Activated CD8-positive, alpha-beta memory T cell treated with anti-CD3 and anti-CD28 coated beads, Interleukin-2, amount 50 U/mL, for 48 hours (primary cell): ENCODE measurements at places on chromosomes 7 and 10.

GRCh38 chr10:24440817-24441797 lies 232.2 kb downstream of the KIAA1217 start:
- no peak for DNase-seq

DNA sequence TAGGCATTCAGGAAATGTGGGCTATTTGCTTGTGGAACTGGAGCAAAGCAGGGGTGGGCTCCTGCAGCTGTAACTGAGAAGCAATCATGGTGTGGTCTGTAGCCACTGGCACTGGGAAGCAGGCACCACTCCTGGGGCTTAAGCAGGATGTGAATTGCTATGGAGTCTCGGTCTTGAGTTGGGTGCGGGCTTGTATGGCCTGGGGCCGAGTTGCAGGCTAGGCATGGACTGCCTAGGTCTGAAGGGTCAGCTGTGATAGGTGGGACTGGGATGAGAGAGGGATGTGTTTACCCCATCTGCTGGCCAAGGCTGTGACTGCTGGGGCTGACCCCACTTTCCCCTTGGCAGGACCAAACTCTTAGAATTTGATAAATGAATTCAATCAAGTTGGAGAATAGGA lies 43.0 kb downstream of the ADCY1 start:
- DNase-seq: no peak

DNA sequence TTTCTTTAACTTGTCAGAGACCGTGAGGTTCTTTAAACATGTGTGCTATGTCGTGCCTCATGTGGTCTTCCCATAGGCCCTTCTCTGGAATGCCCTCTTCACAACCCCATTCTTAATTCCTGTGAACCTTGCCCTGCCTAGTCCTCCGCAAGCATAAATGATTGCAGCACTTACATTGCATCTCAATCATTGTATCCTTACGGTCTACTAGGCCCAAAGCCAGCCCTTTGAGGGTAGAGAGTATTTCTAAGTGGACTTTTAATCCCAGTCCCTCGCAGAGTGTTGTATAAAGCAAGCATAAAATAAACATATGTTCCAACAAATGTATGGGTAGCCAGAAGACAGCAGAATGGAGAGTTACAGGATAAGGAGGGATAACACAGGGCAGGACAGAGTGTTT lies 92.1 kb upstream of the FAM133B start:
- no peak for DNase-seq

DNA sequence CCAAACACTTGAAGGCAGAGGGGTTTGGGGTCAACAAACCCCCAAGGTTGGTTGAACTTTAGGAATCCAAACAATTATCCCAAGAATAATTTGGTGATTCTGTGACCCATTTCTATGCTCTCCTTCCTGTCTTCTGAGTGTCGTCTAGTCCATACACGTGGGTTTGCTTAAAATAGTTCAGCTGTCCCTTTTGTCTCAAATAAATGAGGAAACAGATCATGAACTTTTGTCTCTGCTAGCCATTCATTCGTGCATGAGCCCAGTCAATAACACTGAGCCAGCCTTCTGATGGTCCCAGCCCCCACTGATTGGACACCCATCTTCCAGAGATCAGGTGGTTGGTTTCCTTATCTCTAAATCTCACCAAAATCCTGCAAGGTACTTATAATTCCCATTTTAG lies 255.4 kb downstream of the PRPF18 start:
- DNase-seq: no peak

- DNase-seq: no peak
These were observed 83.1 kb downstream of the CPVL start for GRCh38 chr7:29063236-29063635.

DNA sequence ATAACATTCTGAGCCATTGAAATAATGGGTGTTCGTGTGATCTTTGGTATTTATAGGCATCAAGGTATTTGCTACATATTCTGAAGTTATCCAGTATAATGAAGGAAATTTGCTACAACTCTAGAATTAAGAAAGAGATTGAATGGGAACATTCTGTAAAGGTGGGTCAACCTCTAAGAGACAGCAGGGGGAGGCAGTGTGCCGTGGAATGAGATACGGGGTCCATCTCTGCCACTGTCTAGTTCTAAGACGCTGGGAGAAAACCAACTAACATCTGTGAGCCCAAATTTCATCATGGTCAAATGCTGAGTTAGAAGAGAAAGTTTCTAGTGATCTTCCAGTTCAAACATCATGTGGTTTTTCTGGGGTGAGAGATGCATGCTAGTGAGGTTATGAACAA lies 368.9 kb downstream of the SORCS1 start:
- no peak for DNase-seq

DNA sequence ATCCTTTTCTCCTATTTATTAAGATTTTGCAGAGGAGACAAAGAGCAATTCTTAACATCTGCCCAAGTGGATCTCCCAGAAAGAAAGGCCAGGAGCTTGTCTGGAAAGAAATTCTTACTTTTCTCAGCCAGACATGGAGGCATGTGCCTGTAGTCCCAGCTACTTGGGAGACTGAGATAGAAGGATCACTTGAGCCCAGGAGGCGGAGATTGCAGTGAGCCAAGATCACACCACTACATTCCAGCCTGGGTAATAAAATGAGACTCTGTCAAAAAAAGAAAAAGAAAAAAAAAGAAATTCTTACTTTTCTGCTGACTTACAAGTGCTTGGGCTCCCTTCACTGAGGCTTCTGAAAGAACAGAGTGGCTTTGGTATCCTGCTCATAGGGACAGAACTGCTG lies 2.4 kb upstream of the CYP3A43 start:
- DNase-seq: no peak

DNA sequence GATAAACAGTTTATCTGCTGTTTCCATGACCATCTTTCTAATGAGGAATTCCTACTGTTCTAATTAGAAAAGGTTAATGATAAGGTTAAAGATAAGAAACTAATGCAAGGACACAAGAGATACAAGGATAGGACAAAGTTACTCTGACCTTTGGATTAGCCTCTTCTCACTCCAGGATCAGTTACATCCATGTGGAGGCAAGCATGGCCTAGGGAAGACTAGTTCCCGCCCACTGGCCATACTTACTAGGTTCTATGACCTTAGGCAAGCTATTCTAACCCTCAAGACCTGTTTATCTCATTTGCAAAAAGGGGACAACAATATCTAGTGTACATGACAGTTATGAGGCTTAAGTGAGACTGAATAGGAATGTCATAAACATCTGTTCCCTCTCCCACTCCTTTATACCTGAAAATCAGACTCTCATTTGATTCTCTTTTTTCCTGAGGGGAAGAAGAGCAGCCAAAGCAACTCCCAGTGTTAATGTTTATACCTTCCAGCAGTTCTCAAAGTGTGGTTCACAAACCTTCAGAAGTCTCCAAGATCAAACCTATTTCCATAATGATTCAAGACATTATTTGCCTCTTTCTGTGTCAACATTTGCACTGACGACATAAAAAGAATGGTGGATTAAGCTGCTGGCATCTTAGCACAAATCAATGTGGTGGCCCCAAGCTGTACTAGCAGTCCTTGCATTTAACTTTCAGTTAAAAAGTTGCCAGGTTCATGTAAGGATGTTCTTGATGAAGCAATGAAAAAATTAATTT lies 72.0 kb downstream of the SRPK2 start:
- no peak for DNase-seq

DNA sequence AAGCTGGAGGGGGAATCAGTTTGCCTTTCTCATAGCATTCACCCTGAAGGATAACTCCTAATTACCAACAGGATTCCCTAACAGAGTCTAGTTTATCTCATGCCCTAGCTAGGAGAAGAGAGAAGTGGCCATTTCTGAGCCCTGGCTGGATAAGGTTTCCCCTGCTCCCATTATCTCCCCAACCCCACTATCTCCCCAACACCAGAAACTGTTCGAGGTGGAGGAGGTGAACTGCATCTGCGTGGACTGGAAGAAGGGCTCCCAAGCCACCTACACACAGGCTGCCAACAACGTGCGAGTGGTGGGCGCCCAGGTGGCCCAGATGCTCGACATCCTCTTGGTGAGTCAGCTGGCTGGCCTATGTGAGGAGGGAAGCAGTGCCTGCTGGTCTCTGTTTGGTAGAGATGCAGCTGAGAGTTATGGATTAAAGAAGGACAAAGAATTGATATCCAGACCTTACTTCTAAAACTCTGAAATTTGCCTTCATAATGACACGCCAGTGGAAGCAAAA lies 3.8 kb downstream of the PNLIPRP1 start:
- DNase-seq: no peak

DNA sequence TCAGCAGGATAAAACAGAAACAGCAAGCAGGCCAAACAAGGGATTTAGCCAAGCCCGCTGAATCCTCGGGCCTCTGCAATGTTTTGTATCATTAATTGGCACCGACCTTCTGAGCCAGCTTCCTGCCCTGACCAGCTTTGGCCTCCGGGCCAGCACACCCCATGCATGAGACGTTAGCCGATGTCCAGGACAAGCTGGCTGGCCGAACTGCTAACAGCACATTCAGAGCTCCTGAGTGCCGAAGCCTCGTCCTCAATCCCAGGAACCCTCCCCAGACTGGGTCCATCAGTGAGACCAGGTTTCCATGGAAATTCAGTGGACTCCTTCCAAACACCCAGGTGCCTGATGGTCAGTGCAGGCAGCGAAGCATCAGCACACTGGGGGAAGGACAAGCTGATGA lies 134.3 kb upstream of the PFKP start:
- no peak for DNase-seq

DNA sequence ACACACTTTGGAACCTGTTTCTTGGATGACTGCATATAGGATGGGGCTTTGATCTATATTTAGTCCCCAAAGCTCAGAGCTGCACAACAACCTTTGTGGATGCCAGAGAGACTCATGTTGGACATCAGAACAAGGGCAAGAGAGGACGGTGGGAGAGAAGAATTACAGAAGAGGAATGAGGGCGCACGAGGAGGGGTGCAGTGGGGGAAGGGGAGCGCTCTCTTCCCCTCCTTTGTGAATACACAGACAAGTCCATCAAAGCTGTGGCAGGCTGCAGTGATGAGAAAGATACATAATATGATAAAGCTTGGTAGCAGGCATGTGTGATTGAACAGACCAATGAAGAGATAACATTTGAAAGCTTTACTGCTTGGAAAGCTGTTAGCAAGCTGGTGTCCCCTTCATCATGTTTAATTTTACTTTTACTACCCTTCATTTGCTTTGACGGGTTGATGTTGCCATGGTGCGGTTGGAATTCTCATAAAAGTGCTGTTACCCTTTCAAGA lies 857.8 kb downstream of the KCNMA1 start:
- DNase-seq: no peak

GRCh38 chr7:120218712-120219111 lies 54.3 kb upstream of the KCND2 start:
- DNase-seq: no peak

- no peak for DNase-seq
These were observed 437.0 kb downstream of the SUGCT start for GRCh38 chr7:40571796-40572195.

- no peak for DNase-seq
These were observed 4.1 kb downstream of the FHIP2A start for GRCh38 chr10:114825513-114826253.

DNA sequence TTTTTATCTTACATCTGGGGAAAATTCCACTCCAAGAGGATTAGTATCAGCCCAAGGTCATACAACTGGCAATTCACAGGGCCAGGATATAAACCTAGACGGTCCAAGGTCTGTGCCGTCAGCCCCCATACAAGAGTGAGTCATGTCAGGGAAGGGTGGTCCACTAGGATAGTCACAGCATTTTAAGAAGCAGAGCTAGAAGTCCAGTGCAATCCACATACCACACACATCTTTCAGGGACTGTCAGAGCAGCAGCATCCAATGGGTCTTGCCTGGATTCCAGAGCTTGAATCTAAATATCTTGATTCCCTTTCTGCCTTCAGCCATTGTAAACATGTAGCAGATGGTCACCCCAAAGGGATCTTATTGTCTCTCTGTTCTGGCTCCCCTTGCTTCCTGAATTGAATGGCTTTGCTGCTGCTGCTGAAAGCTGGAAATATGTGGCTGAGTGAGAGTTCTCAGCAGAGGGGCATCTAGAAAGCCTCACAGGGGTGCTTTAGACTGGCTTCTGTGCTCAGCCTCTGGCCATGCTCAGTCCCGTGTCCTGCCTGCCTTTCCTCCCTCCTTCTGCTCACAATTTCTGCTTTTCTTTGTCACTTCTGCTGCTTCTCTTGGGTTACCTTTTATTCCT lies 9.9 kb upstream of the OR6V1 start:
- DNase-seq: no peak

DNA sequence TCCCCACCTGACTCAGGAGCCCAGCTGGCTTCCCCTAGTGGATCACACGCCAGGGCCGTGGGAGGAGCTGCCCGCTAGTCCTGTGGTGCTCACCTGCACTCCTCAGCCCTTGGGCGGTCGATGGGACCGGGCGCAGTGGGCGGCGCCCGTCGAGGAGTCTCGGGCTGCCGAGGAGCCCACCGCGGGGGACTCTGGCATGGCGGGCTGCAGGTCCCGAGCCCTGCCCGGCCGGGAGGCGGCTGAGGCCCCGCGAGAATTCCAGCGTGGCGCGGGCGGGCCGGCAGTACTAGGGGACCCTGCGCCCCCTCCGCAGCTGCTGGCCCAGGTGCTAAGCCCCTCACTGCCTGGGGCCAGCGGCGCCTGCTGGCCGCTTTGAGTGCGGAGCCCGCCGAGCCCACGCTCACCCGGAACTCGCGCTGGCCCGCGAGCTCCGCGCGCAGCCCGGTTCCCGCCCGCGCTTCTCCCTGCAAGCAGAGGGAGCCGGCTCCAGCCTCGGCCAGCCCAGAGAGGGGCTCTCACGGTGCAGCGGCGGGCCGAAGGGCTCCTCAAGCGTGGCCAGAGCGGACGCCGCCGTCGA lies 367.9 kb downstream of the TYW1 start:
- no peak for DNase-seq

GRCh38 chr7:2760098-2760889 lies 72.3 kb downstream of the AMZ1 start:
- DNase-seq: no peak

- DNase-seq: no peak
These were observed 28.4 kb downstream of the JMJD1C start for GRCh38 chr10:63437116-63437949.

- peak; percentile 13 for DNase-seq
These were observed 69.4 kb downstream of the PTPRE start for GRCh38 chr10:127976286-127976685.
